ENCODE measurements at places on chromosomes 7 and 10. TPM values are rescaled to one million over a fixed set of nuclear protein-coding genes. Genes with fewer than 3 reads are reported as not detected.

FGFR2 gene
- 0.32 TPM for polyA plus RNA-seq

AOAH gene
- polyA plus RNA-seq: 3.5 TPM

TUBAL3 gene
- polyA plus RNA-seq: not detected

AGAP5 gene
- polyA plus RNA-seq: 0.18 TPM

PPP1R9A gene
- not detected for polyA plus RNA-seq

EFCAB10 gene
- not detected for polyA plus RNA-seq

MACC1 gene
- not detected for polyA plus RNA-seq

CALCR gene
- polyA plus RNA-seq: not detected
